NCI-H187 (cell line): ENCODE measurements at places on chromosomes 11 and 22.

DNA sequence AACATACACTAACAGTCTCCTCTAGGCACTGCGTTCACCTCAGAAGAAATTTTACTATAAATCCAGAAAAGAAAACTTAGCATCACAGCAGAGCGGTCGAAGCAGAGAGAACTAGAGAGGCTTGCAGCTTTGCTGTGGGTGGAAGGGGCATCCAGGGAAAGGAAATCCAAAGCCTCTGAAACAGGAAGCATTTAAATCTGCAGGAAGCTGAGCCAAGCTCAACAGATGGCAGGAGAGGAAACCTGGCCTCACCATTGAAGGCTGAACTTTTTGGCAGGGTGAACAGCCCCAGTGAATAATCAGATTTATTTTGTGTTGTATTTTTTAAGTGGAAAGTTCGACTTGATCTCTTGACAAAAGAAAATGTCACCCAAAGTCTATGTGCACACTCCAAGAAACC, 858.1 kb downstream of the OPCML start:
- no peak for DNase-seq

DNA sequence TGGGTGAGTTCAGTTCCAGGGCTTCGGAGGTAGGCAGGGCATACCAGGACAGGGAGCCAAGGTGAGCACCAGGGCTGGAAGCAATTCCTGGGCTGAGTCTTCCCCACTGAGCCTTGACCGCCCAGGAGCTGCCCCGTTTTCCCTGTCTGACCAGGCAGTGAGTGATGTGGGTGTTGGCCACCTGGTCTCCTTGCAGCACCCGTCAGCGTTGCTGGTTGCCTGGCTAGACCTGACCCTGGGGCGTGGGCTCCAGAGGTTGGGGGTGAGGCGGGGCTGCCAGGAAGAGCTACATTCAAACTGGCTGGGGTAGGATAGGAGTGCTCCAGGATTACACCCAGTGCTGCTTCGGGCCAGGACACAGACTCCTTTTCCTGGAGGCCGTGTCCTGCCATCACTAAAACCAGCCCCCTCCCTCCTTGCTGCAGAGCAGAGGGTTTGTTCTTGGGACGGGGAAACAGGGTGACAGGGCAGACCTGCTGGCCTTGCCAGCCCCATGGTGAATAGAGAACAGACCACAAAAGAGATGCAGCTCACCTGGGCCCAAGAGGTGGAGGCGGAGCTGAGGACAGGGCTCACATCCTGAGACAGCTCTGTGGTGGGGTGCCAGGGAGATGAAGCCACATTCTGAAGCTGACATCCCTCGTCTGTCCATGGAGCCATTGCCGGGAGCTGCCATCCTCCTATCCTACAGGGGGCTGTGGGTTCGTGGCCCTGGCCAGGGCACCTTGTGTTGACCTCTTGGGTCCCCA, 14.2 kb downstream of the INCENP start:
- no peak for DNase-seq

DNA sequence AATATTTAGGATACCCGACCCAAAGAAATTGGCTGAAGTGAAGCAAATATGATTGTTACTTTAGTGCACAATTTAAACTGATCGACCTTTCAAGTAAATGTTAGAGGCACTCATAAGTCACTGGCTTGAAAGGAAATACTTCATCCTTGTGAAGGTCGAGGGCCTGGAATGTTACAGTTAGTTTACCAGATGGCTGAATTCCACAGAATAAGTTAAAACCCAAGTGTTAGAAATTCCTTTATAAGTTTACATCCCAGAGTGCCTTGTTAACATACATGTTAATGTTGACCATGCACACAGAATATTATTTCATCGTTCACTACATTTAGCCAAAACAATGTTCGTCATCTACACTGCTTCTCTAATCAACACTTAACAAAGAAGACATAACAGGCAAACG, 235.5 kb upstream of the ANO3 start:
- no peak for DNase-seq

DNA sequence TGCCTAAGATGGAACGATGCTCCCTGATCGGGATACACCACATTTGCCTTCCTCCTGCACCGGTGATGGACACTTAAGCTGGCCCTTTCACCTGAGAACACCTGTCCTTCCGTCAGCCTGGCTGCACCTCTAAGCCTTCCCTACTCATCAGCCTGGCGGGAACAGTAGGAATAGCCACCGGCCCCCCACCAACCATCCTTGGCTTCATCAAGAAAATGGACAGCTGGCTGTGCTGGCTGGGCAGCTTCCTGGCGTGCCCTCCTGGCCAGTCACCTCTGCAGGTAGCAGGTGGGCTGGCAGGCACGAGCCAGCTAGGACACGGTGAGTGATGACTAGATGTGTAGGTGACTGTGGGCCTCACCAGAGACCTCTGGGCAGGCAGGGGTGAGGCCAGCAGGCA, 142.8 kb downstream of the CTTN start:
- DNase-seq: no peak

DNA sequence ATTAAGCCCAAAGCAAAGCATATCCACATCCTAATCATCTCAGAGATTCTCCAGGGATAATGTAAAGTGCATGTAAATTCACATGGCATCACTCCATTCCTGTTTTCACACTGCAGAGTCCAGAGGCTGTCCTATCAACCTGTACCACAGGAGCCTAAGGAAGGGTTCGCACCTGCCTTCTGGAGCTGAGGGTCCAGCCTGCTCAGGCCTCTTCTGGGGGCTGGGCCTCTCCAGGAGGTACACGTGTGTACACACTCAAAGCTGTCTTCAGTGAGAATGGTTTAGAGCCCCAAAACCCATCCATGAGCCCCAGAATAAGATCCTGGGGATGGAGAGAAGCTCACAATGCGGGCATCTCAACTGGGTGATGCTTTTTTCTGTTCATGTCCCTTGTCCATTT, 23.9 kb downstream of the PI4KA start:
- no peak for DNase-seq

- no peak for DNase-seq
Observed at GRCh38 chr22:30336752-30337460, 10.2 kb upstream of the TBC1D10A start.

DNA sequence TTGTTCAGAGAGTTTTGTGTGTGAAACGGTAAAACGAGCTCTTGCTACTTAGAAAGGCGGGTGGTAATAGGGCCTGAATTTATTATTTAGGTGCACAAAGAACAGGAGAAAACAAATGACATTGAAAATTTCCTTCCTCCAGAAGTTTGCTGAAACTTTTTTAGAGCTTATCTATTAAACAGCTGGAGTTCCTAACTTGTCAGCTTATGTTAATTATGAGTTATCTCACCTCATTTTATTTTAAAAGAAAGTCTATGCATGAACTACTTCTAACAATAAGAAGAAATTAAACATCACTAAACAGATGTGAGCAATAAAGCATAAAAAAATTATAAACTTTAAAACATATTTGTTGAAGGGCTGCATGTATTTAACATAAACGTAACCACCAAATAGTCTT, 373.9 kb upstream of the ANO3 start:
- DNase-seq: no peak

DNA sequence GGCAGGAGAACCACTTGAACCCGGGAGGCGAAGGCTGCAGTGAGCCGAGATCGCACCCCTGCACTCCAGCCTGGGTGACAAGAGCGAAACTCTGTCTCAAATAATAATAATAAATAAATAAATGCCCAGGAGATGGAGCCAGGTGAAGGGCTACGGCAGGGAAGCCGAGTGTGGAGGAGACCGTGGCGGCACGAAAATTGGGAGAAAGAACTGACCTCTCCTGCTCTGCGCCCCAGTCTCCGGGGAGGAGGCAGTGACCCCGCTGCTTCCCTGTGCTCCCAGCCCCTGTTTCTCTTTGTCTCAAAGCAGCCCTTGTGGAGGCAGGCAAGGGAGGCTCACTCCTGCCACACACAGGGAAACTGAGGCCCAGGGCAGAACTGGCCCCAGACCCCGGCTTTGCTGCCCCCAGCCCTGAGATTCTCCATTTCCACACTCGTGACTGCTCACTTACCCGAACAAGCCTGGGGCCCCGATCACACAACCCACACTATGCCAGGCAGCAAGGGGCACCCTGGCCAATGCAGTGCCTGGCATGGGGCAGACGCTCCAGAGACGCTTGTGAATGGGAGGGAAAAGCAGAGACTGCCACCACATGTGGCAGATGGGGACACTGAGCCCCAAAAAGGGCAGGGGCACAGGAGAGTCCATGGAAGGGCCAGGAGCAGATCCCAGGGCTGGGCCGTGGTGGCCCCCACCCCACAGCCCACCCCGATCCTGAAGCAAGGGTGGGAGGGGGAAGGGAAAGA, 80.4 kb upstream of the PRR5 start:
- DNase-seq: no peak

- DNase-seq: no peak
Observed at GRCh38 chr11:71201936-71202597, 50.3 kb downstream of the SHANK2 start.

- peak; percentile 37 for DNase-seq
Observed at GRCh38 chr11:46389450-46390330, 1.9 kb downstream of the CHRM4 start.

- no peak for DNase-seq
Observed at GRCh38 chr22:38424525-38425080, 30.4 kb downstream of the KCNJ4 start.

DNA sequence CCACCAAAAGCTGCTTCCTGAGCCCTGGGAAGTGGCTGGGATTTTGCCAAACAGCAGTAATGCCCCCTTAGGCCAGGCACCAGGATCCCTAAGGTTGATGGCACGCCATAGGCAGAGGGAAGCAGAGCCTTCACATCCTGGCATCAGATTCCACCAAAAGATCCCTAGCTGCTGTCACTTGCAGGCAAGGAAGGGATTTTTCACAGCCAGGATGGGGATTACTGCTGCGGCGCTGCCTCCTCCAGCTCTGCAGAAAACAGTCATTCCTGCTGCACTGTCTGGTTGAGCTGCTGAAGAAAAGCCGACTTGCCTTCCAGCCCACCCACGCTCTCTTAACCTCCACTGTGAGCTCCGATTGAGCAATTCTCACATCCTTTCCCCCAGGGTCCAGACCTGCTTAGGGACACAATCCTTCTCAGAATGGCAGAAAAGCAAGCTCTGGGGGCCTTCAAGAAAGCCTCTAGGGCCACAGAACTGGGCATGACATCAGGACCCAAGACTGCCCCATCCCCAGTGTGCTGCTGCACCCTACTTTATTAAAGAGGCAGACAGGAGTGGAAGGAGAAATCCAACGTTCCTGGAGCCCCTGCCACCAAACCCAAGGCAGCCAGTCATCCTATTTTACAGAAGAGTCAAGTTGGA, 19.9 kb downstream of the SYN3 start:
- DNase-seq: no peak

GRCh38 chr11:87767615-87768014, 407.6 kb downstream of the RAB38 start:
- DNase-seq: no peak

GRCh38 chr11:8025123-8025522, 38.0 kb downstream of the EIF3F start:
- DNase-seq: no peak

- no peak for DNase-seq
Observed at GRCh38 chr11:8205566-8205965, 36.7 kb upstream of the RIC3 start.

- DNase-seq: no peak
Observed at GRCh38 chr11:101182467-101182866, 52.9 kb upstream of the PGR start.

GRCh38 chr11:128581561-128582272, 5.6 kb downstream of the ETS1 start:
- DNase-seq: no peak

GRCh38 chr11:103959279-103959942, 77.0 kb upstream of the DDI1 start:
- DNase-seq: no peak

GRCh38 chr11:109026891-109027489, 362.1 kb downstream of the DDX10 start:
- DNase-seq: no peak

DNA sequence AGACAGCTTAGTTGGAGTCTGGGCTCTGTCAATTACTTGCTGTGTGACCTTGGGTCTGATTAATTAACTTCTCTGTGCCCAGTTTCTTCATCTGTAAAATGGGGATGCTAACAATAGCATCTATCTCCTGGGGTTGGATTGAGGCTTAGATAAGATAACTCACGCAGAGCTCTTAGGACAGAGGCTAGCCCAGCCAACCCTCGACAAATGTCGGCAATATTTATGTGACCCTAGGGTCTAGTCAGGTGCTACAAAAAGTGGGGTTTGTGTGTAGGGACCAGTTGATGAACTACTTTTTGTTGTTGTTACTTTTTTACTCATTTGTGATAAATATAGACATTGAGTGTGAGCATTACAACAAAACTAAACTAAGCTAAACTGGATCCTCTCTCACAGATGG, 22.4 kb downstream of the SYT13 start:
- DNase-seq: no peak

DNA sequence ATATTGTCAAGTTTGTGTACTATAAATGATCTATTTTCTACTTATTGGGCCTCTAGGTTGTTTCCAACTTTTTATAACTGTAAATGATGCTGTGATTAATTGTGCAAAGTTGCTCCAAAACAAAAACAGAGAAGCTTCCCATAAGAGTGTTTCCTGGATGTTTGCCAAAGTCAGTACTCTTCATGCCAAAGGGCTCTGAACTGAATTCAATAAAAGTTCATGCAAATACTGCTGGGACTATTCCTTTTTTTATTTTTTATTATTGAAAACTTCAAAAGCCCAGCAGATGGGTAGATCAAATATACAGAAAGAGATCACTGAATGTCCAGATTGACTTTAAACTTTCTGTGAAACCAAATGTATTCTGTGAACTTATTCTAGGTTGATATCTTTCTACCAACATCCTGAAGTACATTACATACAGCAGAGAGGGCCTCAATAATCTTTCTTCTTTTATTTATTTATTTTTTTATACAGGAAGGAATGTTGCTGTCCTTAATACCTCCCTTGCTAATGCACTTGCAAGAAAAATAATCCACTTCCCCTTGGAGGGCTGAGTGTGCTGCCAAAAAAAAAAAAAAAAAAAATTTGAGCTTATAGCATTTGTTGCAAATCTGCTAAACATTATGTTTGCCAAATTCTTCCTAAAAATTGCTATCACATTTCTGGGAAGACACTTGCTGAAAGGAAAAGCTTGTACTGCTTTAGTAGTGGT, 53.0 kb downstream of the CTSC start:
- DNase-seq: no peak

- no peak for DNase-seq
Observed at GRCh38 chr11:134478611-134479010, 66.6 kb upstream of the B3GAT1 start.

DNA sequence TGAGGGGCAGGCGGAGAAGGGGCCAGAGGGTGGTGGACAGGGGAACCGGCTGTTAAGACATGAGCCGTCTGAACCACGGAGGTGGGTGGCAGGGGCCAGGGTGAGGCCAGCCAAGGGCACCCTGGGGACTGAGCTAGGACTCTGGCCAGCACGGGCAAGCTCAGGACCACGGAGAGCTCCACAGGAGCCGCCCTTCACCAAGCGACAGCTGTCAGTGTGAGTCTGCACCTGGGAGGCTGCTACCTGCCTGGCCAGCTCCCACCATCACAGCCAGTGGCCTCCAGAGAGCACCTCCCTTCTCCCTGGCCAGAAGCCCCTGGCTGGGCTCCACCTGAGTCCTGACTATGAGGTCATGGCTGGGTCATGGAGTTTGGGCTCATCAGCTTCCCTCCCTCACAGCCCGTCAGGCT, 21.6 kb downstream of the MGAT3 start:
- DNase-seq: no peak
